ENCODE measurements at places on chromosomes 3 and 15.

DNA sequence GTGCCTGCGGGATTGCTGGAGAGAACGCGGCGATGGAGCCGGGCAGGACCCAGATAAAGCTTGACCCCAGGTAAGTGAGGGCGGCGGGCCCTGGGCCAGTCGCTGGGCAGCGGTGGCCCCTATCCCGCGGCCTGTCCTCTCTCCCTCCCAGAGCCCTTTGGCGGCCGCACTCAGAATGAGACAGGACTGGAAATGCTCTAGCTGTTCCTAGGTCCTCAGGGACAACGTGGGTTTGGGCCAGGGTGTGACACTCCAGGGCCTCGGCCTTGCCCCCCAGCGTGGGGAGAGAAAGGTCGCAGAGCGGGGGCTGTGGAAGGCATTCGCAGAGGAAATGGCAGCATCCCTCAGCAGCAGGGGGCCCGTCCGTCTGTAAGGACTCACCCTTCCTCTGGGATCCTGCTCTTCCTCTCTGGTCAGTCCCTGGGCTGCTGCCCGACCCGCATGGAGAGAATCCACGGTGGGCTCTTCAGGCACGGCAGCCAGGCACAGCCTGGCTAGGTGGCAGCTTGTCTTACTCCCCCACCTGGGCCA, 412 bp downstream of the SLC51A start:
- no peak for DNase-seq

GRCh38 chr3:142646020-142646785, 50.0 kb downstream of the PLS1 start:
- DNase-seq = no peak

DNA sequence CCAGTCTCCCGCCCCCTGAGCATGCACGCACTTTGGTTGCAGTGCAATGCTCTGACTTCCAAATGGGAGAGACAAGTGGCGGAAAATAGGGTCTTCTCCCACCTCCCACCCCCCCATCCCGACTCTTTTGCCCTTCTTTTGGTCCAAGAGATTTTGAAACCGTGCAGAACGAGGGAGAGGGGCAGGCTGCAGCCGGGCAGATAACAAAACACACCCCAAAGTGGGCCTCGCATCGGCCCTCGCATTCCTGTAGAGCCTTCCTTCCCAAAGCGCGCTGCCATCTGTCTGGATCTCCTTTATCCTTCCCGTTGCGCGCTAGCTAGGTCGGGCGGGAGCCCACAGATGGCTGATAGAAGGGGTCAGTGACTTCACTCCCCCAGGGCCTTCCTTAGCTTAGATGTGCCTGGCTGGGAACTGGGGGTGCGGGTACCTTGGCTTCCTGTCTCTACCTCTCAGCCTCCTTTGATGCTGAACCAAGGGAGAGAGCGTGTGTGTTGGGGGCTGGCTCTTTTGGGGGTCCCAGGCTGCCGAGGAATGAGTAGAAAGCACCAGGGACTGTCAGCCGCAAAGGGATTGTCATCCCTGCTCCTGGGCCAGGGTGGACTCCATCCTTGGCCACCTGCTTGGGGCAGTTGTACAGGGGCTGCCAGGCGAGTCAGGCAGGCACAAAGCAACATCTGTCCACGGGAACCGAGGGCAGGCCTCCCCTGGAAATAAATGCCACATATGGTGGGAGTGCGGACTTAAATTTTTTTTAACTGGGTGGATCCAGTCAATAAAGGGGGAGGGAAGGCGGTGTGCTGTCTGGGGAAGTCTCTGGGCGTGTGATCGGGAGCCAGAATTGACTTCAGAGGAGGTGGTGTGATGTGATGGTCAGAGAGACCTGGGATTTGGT, 1.8 kb downstream of the SMAD3 start:
- DNase-seq = peak; percentile 48

- peak; percentile 22 for DNase-seq
Measured at GRCh38 chr15:63715818-63716217, 117.9 kb downstream of the HERC1 start.

DNA sequence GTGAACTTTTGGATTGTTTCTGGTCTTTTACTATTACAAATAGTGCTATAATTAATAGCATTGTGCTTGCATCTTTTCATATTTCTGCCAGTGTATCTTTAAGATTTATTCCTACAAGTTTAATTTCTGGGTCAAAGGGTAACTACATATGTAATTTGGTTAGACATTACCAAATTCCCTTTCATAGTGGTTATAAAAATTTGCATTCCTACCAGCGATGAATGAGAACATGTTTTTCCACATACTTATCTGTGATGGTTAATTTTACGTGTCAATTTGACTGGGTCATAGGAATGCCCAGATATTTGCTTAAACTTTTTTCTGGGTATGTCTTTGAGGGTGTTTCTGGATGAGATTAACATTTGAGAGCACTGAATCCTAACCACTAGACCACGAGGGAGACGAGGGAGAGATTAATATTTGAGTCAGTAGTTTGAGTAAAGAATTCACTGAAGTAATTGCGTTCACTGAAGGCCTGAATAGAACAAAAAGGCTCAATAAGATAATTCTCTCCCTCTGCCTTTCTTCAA, 132.3 kb upstream of the NEO1 start:
- no peak for DNase-seq

DNA sequence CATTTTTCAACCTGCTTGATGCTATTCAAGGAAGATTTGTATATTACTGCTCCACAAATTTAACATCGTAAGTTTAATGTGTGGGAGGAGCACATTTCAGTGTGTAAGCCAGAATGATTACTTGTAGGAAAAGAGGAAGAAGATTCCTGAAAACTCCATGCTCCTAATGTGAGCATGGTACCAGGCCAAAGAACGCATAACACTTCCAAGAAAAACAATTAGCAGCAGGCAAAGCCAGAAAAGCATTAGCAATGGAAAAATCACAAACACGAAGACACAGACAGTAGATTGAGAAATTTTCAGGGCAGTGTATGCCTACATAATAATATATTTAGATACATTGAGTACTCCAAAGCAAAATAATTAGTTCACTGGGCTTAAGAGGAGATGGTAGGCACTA, 96.6 kb upstream of the CBLB start:
- peak; percentile 80 for DNase-seq

DNA sequence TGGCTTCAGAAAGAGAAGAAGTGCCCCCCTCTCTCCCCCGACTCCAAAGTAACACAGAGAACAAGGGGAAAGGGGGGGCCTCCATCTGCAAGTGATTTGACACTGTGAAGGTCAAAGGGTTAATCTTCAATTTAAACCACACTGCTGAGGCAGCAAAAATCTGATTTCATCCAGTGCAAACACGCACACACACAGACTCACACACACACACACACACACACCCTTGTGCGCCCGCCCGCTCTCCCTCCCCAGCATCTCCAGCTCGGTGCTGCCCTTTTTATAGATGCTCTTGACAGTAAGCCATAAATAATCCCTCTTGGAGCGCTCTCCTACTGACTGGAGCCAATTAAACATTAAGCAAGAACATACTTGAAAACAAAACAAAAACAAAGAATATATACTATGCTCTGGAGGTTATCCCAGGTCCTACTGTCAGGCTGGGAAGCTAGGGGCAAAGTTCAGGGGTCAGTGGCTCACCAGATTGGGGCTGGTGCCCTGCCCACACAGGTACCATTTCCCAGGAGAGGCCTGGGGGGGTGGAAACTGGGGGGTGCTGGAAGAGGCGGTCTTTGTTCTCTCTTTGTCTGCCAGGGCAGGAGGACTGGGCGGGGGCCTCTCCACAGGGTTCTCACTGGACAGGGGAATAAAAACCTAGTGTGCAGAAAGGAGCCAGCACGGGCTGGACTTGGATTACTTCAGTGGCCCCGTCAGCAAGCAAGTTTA, 16.3 kb downstream of the BMF start:
- DNase-seq = peak; percentile 98

DNA sequence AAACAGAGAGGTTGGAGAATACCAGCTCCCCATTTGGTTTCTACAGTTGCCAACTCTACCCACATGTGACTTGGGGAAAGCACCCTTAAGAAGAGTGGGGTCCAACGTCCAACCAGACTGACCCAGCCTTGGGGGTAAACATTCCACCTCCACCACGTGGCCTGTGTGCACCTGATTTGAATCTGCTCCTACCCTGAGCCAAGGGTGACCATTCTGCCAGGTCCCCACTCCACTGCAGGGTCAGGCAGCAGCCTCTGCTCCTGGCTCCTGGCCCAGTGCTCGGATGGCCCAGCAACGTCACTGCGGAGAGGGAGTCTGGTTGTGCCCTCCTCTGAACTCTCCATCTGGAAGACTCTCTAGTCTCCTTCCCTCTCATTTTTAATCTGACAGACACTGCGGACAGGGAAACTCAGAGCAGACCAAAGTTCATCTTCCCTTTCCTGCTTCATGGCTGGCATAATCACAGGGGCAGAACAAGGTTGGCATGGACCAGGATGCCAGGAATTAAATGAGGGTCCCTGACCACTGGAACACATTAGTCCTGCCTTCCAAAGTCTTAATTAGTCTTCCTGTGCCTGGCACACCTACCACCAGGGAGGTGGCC, 29.4 kb downstream of the FHIT start:
- no peak for DNase-seq

DNA sequence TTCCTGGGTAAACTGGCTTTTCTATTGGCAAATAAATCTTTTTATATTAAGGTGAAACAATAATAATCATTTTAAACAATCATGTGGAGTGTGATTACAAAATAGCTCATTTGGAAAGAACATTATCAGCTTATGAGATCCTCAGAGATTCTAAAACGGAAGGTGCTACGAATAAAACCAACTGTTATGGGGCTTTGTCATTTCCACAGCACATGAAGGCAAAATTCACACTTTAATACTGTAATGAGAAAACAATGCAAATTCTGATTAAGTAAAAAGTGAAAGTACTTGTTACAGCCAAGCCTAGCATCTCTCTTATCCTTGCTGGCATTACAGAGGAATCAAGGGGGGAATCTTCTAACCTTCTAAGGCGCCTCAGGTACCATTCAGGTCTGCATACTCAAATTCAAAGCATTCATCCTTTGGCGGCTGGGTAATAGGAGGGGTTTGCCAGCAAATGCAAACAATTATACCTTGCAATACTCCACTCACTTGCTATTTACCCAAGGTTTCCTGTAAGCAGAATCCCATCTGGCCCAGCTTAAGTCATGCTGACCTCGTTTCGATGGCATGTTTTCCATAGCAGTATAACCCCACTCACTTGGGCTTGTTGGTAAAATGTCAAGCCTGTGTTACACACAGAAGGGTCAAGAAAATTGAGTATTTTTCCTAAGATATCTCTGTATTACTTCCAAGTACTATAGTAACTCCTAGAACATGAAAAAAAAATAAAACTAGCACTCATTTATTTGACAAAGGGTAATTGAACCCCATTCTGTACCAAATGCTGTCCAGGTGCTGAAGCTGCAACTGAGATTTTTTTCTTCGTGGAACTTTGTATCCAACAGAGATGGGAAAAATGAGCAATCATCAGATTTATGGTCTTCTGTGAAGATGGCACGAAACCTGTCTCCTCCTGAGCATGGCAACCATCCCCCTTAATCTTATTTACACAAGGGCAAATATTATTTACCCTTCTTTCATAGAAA, 183.7 kb upstream of the LMCD1 start:
- peak; percentile 68 for DNase-seq

- DNase-seq = no peak
Measured at GRCh38 chr15:57203906-57204305, 172.4 kb upstream of the CGNL1 start.

DNA sequence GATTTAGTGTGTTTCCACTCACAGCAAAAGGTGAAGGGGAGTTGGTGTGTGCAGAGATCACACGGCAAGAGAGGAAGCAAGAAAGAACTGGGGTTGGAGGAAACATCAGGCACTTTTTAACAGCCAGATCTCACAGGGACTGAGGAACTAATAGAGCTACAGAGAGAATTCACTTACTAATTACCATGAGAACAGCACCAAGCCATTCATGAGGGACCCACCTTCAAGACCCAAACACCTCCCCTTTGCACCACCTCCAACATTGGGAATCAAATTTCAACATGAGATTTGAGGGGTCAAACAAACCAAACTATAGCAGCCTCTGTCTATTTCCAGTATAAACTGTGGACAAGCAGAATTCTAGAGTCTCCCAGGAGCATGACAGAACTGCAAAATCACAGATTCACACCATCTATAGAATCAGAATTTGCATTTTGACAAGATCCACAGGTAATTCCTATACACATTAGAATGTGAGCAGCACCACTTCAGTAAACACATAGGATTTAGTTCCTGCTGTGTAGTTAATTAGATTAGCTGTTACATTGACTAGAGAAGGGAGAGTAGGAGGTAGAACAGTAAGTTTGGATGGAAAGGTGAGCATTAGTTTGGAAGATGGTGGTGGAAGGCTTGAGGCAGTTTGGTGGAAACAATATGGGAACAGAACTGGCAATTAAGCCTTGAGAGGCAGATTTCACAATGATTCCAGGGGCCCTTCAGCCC, 311.7 kb downstream of the NSUN3 start:
- no peak for DNase-seq

DNA sequence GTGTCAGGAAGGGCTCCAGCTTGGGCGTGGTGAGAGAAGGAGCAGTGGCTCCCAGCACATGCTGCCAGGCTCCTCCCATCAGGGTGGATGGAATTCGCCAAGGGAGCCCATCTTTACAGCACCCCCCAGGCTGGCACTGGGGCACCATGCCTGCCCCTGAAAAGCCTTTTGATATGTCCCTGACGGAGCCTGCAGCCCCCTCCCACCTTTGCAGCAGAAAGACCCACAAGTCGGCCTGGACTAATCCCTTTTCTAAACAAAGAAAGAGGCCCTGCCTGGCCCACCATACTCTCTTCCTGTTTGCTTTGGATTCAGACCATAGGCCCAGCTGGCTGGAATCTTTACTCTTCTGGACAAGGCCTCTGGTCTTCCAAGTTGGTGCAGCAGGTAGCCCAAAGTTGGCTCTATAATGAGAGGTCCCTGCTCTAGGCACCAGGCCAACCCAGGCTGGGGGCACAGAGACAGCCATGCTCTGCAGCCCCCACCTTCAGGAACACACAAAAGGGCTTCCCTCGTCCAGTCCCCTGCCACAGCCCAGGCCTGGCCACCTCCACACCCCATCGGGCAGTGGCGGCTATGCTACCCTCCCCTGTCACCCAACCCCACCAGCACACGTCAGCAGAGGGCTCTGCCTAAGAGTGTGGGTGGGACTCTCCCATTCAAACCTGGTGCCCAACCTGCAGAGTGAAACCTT, 5.4 kb downstream of the ANPEP start:
- no peak for DNase-seq

DNA sequence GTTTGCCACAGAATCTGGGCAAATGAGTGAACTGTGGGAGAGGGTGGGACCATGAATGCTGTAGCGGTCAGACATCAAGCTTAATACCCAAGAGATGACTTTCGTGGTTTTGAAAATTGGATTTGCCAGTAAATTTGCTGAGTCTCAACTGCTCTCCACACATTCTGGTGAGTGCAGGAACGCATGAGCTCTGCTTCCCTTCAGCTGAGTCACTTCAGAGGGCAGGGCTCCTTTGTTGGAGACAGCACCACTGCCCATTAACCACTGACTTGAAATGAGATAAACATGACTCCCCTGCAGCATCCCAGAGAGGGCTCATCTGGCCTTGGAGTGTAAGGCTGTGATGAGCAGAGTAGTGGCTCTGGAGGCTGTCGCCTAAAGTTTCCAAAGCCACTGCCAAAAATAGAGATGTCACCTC, 22.6 kb downstream of the RARRES1 start:
- DNase-seq = peak; percentile 99

- peak; percentile 54 for DNase-seq
Measured at GRCh38 chr15:96274698-96275097, 55.8 kb upstream of the NR2F2 start.

- DNase-seq = no peak
Measured at GRCh38 chr15:66795851-66796250, 93.8 kb downstream of the SMAD6 start.

- no peak for DNase-seq
Measured at GRCh38 chr15:96347181-96348111, 16.9 kb downstream of the NR2F2 start.

GRCh38 chr3:41202834-41203345, 3.6 kb downstream of the CTNNB1 start:
- DNase-seq = peak; percentile 61

- peak; percentile 76 for DNase-seq
Measured at GRCh38 chr15:42494998-42495360, 455 bp upstream of the SNAP23 start.
